Activated CD4-positive, alpha-beta T cell treated with anti-CD3 and anti-CD28 coated beads, Interleukin-2, Interleukin-4, amounts not matched to agents 100 ng/mL and 50 ng/mL, durations not matched to agents 16 hours and 8 hours (primary cell): ENCODE measurements at places on chromosomes 2 and 18.

- no peak for DNase-seq
Observed at GRCh38 chr2:28801726-28802125, 8.9 kb upstream of the SPDYA start.

DNA sequence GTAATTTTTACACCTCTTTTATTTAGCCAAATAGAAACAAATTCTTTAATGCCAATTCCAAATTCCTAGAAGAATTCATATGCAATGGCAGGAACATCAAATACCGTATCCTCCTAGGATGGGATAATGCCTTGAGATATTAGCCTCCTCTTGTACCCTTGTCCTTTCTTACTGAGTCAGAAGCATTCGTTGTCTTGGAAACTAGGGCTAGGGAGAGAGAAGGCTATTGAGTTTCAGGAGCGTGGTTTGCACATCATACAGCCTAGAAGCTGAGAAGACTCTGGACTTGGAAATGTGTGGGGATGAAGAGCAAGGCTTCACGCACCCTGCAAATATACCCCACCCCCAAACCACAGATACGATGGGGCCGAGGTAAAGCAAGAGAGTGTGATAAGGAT lies 300.7 kb downstream of the SP3 start:
- DNase-seq, result no peak

DNA sequence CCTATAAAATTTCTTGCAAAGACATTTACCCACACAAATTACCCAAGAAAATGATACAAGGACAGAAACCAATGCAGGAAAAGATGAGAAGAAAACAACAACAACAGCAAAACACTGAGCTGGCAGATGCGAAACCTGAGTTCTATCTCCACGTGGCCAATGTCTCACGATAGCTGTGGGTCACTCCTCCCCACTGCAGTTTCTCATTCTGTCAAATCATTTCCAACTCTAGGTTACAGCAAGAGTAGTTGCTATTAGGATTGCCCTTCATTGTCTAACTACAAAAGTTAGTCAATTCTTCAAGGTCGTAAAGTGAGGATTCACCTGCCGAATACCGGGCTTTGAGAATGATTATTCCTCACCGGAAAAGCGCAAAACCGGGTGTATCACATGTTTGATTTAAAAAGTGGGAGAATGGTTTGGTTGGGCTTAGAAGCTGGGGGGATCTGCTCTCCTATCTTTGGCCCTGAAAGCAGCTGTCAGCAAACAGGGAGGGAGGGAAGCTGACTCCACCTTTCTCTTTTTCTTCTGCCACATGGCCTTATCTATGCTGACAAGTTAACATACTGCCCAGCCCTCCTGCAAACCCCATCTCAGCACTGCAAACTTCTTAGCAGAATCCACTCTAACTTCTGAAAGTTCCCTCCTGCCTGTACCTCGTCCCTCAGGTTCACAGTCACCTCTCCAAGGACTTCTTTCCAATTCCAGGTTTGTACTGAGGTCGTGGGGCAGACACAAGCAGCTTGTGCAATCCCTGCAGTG lies 473.0 kb downstream of the SOX11 start:
- no peak for DNase-seq

DNA sequence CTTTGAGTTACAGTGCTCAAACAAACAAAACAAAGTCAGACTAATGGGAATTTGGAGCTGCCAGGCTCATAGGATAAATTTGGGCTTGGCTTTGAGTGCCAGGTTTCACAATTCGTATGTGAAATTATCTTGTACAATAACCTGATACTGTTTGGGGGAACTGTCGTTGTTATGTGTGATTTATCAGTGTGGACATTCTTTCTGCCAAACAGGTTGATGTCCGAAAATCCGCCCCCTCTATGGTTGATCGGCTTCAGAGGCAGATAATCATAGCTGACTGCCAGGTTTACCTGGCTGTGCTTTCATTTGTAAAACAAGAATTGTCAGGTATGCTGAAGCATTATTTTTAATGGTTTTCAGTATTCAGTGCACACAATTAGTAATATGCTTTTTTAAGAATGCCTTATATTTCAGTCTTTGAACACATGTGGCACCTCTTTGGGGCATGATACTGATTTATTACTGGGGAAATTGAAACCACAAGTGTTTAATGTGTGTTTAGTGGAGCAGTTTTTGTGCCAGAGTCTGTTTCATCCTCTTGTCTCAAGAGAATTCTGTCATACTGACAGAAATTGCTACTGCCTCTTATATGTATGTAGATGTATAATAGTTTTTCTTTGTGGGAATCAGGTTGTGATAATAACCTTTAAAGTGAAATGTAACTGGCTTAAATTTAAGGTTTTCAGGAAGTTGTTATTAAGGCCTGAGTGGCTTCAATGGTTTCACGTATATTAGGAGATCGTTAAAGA lies 54.6 kb downstream of the TTC39C start:
- DNase-seq, result no peak

- peak; percentile 68 for DNase-seq
Observed at GRCh38 chr2:100984892-100985307, 17.2 kb upstream of the RPL31 start.

DNA sequence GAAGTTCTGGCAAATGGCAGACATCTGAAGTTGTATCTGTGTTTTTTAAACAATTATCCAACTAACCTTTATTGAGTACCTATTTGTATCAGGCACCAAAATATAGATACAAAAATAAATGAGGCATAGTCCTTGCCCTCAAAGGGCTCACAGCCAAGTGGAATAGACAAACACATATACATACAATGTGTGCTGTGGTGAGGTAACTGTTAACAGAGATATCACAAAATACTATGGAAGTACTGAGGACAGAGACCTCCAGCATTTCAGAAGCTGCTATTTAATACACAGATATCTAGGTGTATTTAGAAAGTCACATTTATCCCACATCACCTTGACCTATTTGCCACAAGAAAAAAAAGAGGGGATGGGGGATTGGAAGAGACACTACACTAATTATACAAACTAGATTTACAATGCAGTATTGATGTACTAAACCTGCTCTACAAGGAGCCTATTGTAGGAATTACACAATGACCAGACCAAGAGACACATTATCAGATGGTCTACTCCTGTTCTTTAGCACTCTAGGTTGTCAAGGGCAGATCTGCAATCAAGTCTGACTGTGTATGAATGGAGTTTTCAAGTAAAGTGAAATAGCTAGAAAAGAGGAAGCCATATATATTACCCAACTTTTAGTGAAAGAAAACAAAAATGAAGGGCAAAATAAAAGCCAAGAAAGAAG lies 62.2 kb downstream of the SPIRE1 start:
- no peak for DNase-seq

GRCh38 chr2:55112229-55113031 lies 62.2 kb upstream of the RTN4 start:
- DNase-seq, result no peak

DNA sequence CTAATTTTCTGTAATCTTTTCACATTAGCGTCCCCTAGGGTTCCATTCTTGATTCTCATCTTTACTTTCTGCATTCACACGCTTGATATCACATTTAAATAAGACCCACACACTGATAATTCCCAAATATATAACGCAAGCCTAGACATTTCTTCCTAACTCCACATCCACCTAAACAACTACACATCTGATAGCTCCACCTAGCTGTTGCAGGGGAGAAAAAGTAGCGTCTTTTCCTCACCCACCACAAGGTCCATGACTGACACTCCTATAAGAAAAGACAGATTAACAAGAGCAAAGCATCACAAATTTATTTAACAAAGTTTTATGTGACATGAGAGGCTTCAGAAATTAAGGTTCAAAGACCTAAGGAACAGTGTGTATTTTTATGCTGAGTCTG lies 862.2 kb upstream of the DDX18 start:
- no peak for DNase-seq

GRCh38 chr2:111705711-111706336 lies 178.2 kb downstream of the ANAPC1 start:
- DNase-seq, result peak; percentile 90

DNA sequence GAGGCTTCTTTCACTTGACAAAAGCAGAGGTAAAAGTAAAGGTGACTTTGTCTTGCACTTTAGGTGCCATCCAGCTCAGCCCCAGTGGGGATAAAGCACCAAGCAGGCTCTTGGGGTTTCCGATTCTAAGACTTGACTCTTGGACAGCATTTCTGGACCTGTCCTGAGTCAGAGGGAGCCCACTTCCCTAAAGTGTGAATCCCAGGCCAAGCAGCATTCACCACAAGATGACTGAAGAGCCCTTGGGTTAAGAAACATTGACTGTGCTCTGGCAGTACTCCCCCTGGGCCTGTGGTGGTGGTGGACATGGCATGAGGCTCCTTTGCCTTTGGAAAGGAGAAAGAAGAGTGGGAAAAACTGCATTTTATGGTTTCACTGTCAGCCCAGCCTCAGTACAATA lies 638.0 kb upstream of the VRK2 start:
- no peak for DNase-seq

- DNase-seq, result no peak
Observed at GRCh38 chr2:31241625-31242270, 7.8 kb downstream of the EHD3 start.

GRCh38 chr18:77078690-77079070 lies 53.9 kb downstream of the MBP start:
- no peak for DNase-seq

GRCh38 chr2:237617587-237617982 lies 9.8 kb upstream of the LRRFIP1 start:
- DNase-seq, result no peak

- DNase-seq, result no peak
Observed at GRCh38 chr18:65548316-65548715, 202.5 kb upstream of the CDH7 start.

- no peak for DNase-seq
Observed at GRCh38 chr2:106191511-106192016, 2.5 kb downstream of the UXS1 start.

DNA sequence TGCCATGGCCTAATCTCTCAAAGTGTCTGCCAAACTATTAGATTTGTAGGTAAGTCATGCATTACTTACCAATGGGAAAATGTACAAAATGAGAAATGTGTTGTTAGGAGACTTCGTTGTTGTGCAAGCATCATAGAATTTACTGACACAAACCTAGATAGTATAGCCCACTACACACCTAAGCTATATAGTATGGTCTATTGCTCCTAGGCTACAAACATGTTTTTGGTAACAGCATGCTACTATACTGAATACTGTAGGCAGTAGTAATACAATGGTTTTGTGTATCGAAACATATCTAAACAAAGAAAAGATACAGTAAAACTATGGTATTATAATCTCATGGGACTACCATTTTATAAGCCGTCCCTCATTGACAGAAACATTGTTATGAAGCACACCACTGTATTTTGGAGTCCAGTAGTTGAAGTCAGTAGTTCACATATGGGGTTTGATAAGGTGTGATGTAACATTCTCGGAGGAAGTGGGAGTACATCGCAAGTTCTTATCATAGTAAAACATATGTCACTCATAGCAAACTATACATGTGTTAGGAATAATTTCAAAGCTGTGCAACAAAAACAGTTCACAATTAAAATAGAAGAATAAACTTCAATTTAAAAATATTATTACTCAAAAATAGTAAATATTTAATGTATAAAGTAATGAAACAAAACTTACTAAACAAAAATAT lies 12.0 kb upstream of the GTF2A1L start:
- no peak for DNase-seq

DNA sequence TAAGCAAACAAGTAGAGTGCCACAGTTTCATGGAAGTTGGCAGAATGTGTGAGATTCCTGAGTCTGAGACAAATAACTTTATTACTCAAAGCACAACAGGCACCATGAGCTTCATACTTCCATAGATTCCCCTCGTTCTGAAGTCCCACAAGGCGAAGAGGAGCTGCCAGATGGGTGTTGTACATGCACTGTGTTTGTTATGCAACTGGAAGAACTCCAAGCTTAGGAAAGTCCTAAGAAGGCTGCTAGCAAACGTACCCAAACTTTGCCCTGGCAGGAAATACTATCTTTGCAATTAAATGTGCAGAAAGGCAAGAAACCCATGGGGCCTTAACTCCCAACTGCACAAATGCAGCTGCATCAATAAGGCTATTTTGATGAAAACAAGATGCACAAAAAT lies 1.6 kb upstream of the GCA start:
- no peak for DNase-seq

- no peak for DNase-seq
Observed at GRCh38 chr2:3839476-3839875, 136.1 kb downstream of the DCDC2C start.

- DNase-seq, result no peak
Observed at GRCh38 chr2:219624565-219624964, 2.9 kb upstream of the SLC4A3 start.

DNA sequence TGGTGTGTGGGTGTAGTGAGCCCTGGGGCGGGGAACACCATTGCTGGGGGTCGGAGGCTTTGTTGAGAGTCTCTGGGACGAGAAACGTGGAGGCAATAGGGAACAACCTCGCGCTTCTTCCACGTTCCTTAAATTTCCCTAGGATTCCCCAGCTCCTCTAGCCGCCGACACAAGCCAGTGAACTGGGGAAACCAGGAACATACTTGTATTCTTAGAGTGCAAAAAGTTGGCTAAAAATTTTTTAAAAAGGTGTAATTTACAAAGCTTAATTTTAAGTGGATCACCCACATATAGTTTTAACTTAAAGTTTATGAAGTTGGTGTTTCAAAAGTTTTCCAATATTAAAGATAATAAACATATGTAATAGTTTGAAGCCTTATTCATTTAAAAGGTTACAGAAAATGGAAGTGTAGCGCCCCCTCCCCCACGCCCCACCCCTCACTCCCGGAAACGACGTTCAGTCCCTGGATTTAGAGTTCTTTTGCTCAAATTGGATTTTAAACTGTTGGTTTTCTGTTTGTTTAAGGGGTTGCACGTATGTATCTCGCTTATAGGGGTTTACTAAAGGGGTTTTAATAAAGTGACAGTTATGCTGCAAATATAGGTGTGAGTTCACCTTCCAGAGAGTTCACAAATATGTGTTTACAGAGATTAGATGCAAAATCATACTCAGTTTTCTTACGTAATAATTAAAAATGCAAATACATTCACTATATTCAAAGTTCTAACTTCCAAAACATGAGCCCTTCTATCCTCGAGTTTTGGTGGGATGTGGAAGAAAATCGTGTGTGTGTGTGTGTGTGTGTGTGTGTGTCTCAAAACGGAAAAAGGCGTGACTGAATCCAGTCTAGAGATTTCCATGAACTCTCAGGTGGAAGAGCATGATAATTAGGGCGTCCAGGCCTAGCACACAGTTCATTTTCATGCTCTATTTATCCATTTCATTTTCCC lies 872 bp downstream of the DSG2 start:
- no peak for DNase-seq

DNA sequence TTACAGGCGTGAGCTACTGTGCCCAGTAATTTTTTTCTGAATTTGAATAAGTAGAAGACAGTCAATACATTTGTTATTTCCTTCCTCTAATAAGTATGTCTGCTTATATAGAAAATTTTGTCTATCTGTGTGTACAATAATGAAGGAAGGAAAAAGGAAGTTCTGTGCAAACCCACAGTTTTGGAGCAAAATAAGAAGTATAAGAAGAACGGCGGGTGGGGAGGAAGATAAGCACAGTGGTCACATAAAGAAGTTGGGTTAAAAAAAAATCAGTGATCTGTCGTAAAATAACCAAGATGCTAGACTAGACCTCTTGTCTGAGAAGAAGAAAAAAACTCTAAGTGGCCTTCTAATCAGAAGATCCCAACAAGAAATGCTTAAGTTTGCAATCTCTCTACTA lies 20.2 kb downstream of the MGAT4A start:
- no peak for DNase-seq
